ENCODE measurements at places on chromosomes 6 and 20.

GRCh38 chr6:126919947-126920346 is 198.5 kb upstream of the RSPO3 start:
- no peak for DNase-seq

GRCh38 chr6:35662999-35663398 is 25.7 kb downstream of the FKBP5 start:
- no peak for DNase-seq

- DNase-seq = no peak
Measured at GRCh38 chr20:43653966-43654365, 12.9 kb upstream of the MYBL2 start.

DNA sequence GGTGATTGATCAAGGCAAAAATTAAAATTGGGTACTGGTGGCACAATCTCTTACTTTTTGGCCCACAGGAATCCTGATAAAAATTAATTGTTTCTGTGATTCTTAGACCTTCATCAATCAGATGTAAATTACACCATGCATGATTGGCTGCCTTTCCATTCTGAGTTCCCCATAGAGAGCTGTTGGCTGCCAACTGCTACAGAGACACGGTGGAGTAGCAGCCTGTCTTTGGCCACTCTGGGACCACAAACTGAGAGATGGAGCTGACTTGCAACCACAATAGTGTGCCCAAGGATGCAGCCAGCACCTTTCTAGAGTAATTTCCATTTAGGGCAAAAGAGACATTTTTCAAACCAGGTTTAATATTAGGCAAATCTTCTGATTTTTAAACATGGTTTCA is 274.3 kb upstream of the MMS22L start:
- no peak for DNase-seq

All from NCI-H1092 (cell line).